Head of caudate nucleus (tissue), 42 donors: ENCODE measurements at places on chromosomes 2 and 18.

DNA sequence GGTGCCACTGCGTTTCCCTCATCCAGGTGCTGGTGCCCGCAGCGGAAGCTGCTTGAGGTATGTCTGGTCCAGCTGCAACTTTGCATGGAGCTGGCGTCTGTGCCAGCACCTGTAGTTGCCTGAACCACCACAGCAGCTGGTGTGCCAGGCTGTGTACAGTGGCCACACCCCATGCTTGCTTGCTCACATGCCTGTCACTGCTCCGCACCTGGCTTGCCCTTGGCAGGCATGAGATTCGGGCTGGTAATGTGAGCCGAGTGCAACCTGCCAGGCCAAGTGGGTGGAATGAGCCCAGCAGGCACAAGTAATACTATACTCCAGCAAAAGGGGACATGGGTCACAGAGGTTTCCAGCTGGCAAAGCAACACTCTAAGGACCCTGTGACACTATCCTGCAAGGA lies 1123.3 kb upstream of the ACVR2A start:
- DNase-seq, result no peak

GRCh38 chr2:134229540-134229939 lies 24.3 kb upstream of the MGAT5 start:
- DNase-seq, result no peak

GRCh38 chr2:178365116-178365515 lies 85.9 kb downstream of the PRKRA start:
- no peak for DNase-seq

DNA sequence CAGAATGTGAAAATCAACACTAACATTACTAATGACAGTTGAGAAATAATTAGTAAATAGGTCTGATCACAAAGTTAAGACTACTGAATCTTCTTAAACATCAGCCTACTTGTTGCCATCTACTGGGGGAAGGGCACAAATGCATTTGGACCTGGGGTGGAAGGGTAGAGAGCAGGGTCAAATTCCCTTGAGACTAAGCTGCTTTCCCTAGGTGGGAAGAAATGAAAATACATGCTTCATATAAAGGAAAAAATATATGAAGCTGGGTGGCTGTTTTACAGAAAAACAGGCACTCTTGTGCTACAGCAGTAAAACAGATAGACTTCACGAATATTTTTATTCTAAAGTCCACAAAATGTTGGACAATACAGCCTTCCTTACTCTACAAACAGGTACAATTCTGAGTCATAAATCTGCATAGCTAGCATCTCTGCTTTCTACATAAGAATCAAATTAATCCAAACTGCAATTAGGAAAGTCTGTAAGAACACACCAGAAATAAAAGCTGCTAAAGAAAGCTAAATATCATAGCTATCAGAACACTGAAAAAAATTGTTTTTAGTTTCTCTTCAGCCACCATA lies 10.9 kb downstream of the TRIP12 start:
- no peak for DNase-seq

DNA sequence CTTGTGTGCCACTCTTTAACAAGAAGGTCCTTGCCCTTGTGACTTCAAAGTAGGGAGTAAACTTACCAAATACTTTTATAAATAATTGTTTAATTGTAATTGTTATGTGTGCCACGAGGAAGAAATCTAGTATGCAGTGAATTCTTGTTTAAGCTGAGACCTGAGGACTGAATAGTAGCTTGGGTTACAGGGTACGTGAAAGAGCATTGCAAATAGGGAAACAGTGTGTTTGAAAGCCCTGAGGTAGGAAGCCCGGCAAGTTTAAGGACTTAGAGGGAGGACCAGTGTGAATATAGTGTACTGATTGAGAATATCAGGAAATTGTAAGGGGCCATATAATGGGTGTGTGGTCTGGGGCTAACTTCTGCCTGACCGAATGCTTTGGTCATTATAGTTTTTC lies 26.2 kb downstream of the PHLPP1 start:
- DNase-seq, result no peak

DNA sequence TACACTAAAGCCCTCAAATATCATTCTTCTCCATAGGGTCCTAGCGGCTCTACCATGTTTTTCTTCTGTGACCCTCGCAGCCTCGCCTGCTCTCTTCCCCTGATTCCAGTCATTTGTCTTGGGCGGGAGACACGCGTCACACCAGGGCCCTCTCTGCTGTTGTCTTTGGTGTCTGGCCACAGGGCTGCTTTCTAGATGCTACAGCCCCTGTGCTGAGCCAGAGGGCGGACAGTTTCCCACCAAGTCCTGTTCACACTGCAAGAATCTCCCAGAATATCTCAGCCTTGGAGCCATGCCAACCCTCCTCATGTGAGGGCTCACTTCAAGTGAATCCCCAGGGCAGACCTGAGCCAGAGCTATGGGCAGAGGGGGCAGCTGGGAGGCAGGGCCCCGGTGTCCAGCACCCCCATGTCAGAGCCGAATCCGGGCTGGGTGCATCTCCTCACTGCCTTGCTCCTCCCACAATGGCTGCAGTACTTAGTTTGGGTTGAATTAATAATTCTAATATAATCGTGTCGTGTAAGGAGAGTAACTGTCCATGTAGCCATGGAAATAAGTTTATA lies 42.1 kb downstream of the DIPK1C start:
- DNase-seq, result no peak

DNA sequence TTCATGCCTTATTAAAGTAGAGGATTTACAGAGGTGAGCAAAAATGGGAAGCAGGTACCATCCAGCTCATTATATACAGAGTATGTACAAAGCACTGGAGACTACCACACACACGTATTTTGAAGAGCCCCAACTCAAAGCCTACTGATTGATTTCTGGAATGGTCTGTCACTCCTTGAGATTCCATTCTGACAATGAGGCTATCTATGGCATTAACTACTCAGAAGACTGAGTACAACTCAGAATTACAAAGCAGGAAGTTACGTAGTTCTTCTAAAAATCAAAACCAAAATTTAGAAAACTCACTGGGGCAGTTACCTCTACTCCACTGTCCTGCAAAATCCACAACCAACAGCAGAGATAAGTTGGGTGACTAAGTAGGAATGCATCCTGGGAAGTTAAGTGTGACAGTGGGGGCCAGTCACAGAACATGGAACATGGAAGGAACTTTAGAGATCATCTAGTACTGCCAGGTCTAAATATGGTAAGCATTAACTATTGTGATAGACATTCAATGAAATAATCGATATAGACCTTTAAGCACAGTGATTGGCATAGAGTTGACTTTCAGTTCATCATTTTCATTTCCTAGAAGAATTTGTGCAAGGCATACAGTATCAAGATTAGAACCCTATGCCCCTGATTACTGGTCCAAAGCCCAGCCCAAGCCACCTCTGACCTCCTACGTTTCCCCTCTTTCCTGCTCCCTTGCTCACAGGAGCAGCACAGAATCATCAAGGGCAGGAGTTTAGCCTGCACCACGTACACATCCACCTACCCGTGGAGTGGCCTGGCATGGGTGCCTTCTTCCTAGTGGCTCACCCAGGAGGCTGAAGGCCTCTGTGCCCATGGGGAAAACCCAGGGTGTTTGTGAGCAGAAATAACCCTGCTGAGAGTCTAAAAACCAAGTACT lies 80.1 kb upstream of the FOSL2 start:
- no peak for DNase-seq
